Hair follicle dermal papilla cell (primary cell): ENCODE measurements at places on chromosomes 1 and 21. TPM values are rescaled to one million over a fixed set of nuclear protein-coding genes. Genes with fewer than 3 reads are reported as not detected.

Gene FCRL4
- total RNA-seq = not detected in 2 replicates

Gene WNT2B
- total RNA-seq = 5.8 and 9.5 TPM in 2 replicates

Gene MYBPH
- total RNA-seq = not detected in 2 replicates

Gene OLFML2B
- total RNA-seq = 84.0 and 126 TPM in 2 replicates

Gene KCNC4
- total RNA-seq = 1.6 and 2.7 TPM in 2 replicates

Gene ETV3L
- not detected in 2 replicates for total RNA-seq

Gene SAMSN1
- not detected in 2 replicates for total RNA-seq

Gene BCAR3
- 68.8 and 77.7 TPM in 2 replicates for total RNA-seq

Gene SLFNL1
- total RNA-seq = 0.65 and 1.2 TPM in 2 replicates

Gene B3GALT6
- 34.0 and 34.9 TPM in 2 replicates for total RNA-seq

Gene TMEM269
- total RNA-seq = under 0.01 TPM in 1 of 2 replicates, not detected in the other

Gene GJA5
- 6.8 and 9.4 TPM in 2 replicates for total RNA-seq

Gene DNAJC16
- 23.4 and 25.8 TPM in 2 replicates for total RNA-seq

Gene RXRG
- not detected in 2 replicates for total RNA-seq

Gene DPM3
- total RNA-seq = 13.4 and 15.4 TPM in 2 replicates

Gene ALPL
- 4.9 and 14.4 TPM in 2 replicates for total RNA-seq

Gene MROH9
- total RNA-seq = 0.36 TPM in 1 of 2 replicates, not detected in the other

Gene IGSF21
- not detected in 2 replicates for total RNA-seq

Gene MNDA
- not detected in 2 replicates for total RNA-seq

Gene TTC34
- total RNA-seq = 0.12 and 0.16 TPM in 2 replicates

Gene RAB25
- total RNA-seq = not detected in 2 replicates

Gene TESK2
- 3.3 and 4.2 TPM in 2 replicates for total RNA-seq

Gene BLACAT1
- total RNA-seq = 0.12 TPM in 1 of 2 replicates, not detected in the other

Gene PPIAL4G
- not detected in 2 replicates for total RNA-seq

Gene RAB3GAP2
- 39.7 and 47.2 TPM in 2 replicates for total RNA-seq

Gene KLHL21
- 70.1 and 70.9 TPM in 2 replicates for total RNA-seq

Gene PUM1
- total RNA-seq = 79.4 and 89.2 TPM in 2 replicates

Gene MPL
- 0.65 TPM in 1 of 2 replicates, not detected in the other for total RNA-seq

Gene SYT14
- total RNA-seq = 3.3 and 4.7 TPM in 2 replicates

Gene LAPTM5
- total RNA-seq = 0.97 TPM in 2 replicates

Gene XPR1
- 17.7 and 25.6 TPM in 2 replicates for total RNA-seq

Gene SMIM1
- total RNA-seq = 0.49 and 2.7 TPM in 2 replicates

Gene PARS2
- total RNA-seq = 4.7 and 4.9 TPM in 2 replicates

Gene OLIG1
- total RNA-seq = not detected in 2 replicates

Gene MIER1
- total RNA-seq = 42.3 and 52.6 TPM in 2 replicates

Gene CFHR1
- 0.16 TPM in 1 of 2 replicates, not detected in the other for total RNA-seq

Gene NDC1
- total RNA-seq = 6.7 and 6.8 TPM in 2 replicates

Gene GLIS1
- 12.6 and 15.6 TPM in 2 replicates for total RNA-seq

Gene AVPR1B
- total RNA-seq = not detected in 2 replicates
